ENCODE measurements at places on chromosomes 5 and 9. TPM values are rescaled to one million over a fixed set of nuclear protein-coding genes. Genes with fewer than 3 reads are reported as not detected.

GRCh38 chr9:126932871-126933321 is 18.3 kb downstream of the RALGPS1 start:
- DNase-seq: no peak

DNA sequence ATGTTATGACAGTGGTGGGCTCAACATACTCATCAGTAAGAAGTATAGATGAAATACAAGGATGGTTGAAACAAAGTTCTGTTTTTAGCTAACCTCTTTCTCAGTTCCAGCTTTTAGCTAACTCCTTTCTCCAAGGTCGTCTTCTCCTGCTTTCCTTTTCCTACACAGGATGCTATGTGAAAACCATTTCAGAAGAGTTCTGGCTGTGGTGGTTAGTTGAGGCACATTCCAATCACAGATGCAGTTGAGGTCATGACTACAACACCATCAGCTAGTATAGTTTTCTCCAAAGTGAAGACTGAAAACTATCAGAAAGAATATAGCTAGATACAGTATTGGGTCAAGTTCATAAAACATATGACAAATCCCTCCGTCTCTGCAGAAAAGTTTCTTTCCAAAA is 477.7 kb upstream of the C9orf72 start:
- no peak for DNase-seq

GRCh38 chr9:30075022-30075421 is 2309.4 kb upstream of the ACO1 start:
- DNase-seq: no peak

GRCh38 chr5:178514851-178515418 is 75.3 kb downstream of the COL23A1 start:
- DNase-seq: no peak

DNA sequence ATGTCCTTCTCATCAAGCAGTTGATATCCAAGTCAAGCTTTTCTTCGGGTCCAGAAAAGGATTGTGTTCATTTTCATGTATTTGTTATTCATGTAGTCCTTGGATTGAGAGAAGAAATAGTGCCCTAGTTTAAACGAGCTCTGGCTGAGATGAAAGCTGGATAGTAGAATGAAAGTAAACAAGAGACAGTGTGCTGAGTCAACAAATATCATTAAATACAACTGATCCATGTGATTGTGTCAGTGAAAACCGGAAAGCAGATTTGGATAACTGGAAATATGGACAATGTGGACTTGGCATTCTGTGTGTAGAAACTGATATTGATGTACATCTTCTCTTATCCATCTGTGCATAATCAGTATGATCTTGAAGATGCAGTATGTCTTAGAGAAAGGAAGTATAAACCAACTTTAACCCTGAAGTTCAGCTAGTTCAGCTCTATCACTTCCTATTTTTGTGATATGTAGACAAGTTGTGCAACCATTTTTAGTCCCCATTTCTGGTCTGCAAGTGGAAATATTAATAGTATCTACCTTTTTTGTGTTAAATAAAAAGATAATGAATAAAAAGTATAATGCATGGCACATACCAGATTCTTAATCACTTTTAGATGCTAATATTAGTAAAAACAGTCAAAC is 4.4 kb downstream of the MUSK start:
- no peak for DNase-seq

DNA sequence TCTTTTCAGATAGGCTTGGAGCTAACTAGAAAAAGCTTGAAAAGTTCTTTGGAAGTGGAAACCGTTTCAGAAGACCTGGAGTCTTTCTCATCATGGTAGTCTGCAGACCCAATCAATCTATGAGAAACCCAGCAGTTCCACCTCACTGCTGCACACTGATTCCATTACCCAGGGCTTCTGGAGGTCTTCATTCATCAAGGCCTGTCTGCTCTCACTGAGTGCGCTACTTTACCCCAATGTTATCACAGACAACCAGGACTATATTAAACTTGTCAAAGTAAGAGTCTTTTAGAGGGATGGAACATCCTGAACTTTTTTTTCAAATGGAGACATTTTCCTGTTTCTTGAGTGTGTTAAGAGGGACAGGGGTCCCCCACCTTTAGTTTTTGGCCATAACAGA is 93.1 kb downstream of the BOD1 start:
- DNase-seq: no peak

DNA sequence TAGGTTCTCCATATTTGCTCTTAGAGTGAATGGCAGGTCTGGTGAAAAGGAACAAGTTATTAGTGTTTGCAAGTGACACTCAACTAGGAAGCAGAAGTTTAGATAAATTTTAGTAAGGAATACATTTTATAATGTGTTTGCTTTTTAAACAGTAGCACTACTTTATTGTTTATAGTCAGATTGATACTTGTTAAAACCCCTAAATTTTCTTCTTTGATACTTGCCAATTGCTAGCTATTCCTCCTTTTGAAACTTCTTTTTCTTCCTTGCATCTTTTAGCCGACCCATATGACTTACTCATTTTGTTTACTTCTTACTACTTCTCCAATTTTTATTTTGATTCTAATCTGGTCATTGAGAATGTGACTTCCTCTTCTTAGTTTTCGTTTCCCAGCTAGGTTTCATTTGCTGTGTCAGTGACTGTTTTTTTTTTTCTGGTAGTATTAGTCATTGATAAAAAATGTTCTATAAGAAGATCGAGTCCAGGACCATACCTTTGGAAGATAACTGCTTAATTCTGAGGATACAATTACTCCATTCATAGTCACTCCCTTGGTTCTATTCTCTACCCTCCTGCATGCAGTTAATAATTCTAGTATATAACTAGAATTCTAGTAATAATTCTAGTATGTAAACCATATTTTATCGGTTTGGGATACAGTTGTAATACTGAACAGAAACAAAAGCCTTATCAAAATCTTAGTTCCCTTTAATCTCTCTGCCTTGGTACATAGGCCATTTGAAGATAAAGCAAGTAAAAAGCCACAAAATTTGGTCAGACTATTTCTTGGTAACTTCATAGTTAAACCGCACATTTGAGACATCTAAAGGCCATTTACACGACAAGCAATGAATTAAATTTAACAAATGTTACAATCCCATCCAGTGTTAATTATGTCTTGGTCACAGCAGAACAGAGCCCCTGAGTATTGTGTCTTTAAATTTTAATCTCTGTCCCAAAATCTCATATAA is 2.8 kb upstream of the RICTOR start:
- no peak for DNase-seq

DNA sequence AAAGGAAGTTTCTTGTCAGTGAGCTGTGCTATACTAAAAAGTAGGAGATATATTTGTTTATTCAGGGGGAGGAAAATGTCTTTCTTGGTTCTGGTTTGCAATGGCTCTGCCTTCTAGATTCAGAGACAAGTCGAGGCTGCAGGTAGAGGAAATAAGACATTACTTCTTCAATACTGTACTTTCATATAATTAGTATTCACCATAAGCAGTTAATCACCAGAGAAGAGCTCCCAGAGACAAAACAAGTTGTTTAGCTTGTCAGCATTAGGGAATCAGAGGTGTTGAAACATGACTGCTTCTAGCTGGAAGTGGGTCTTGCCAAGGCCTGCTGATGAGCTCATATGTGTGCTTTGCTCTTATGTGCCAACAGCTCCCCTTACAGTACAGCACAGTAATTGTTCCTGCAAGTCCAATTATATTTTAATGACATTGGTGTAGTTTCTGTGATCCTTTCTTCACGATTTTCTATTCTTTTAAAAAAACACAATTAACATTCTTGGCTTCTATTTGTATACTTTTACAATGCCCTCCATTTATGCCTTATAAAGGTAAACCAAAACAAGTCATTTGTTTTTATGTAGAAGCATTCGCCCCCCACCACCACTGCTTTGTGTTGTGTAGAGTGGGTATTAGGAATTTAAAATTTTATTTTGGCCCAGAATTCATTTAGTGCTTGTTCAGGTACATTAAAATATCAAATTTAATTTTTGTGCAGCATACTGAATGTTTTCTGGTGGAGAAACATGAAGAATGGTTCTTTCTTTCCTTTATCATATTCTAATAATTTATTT is 112.2 kb downstream of the RPS23 start:
- peak; percentile 29 for DNase-seq

DNA sequence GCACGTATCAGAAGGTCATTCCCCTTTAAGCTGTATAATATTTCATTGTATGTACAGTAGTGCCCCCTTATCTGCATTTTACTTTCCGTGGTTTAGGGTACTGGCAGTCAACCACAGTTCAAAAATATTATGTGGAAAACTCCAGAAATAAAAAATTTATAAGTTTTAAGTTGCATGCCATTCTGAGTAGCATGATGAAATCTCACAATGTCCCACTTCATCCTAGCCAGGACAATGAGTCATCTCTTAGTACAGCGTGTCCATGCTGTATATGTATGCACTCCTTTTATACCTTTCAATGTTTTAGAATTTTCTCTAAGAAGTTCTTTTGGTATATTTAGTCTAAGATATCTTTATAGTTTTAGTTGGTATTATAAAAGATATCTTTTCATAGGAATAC is 115.0 kb upstream of the HAND1 start:
- DNase-seq: no peak

DNA sequence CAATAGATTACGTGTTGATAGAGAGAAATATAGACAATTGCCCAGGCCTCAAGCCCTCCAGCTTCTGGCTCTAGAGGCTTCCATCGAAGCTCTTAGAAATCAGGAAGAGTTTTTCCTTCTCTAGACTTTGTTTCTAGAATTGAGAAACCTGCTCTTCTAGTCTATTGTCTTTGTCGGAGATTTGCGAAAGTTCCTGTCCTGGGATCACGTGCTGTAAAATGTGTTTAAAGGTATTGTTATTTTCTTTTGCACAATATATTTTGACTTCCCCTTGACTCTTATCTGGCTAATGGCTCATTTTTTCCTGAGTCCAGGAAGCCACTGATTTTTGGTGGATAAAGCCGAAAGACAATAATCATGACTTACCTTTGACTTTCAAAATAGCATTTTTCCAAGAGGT is 32.1 kb downstream of the IRX2 start:
- no peak for DNase-seq

Gene ARAP3
- polyA plus RNA-seq: 0.68 TPM

Gene TAF11L2
- polyA plus RNA-seq: not detected

Gene FAT2
- polyA plus RNA-seq: not detected
